LHCN-M2 (cell line): ENCODE measurements at places on chromosomes 11 and 22. TPM values are rescaled to one million over a fixed set of nuclear protein-coding genes. Genes with fewer than 3 reads are reported as not detected.

DNA sequence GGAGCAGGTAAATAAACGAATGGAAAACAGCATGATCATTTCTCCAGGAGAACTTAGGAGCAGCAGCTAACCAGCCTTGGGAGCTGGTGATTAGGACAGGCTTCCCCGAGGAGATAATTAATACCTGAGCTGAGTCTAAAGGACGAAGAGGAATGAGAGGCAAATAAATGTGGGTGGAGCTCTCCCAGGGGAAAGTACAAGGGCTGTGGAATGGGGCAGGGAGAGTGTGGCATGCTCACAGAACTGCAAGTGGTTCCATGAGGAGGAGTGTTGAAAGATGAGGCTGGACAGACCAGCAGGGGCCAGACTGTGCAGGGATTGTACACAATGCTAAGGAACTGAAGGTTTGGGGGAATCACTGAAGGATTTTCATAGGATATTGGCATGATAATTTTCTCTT lies 14.2 kb upstream of the TLCD5 start:
- DNase-seq, result no peak

DNA sequence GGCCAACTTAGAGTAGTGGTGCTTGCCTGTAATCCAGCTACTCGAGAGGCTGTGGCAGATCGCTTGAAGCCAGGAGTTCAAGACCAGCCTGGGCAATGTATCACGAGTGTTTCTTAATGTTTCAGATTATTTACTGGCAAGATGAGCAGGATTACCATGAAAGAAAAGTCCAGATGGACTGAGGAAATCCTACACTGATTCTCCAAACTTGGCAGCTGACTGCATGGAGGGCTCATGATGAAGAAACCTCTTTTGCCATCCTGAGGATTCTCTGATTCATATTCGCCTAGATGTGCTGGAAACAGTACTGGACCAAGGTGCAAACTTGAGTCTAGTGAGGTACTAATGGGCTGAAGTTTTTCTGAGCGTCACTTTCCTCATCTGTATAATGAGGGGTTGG lies 2.8 kb upstream of the SIDT2 start:
- no peak for DNase-seq

DNA sequence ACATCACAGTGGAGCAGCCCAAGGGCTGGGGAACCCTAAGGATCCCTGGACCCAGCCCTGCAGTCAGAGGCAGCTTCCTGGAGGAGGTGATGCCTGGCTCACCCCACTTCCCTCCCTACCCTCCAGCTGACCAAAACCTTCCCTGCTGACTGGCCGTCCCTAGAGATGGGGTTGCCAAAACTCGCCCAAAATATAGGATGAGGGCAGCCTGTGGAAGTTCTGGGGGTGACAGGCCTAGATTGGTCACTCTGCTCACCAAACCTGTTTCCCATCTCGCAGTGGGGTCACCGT lies 35.0 kb upstream of the PPARA start:
- DNase-seq, result peak; percentile 20

DNA sequence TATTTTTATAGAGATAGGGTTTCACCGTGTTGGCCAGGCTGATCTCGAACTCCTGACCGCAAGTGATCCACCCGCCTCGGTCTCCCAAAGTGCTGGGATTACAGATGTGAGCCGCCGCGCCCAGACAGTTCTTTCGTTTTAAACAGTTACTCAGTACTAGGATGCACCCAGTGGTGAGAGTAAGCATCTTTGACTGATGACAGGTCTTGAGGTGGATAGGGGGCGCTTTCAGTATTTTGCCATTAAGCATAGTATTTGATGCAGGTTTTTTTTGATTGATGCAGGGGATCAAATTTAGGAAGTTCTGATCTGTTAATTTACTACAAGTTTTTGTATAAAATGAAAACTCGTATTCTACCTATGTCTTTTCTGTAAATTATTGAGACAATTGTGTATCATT lies 13.2 kb upstream of the TRIM34 start:
- DNase-seq, result no peak

DNA sequence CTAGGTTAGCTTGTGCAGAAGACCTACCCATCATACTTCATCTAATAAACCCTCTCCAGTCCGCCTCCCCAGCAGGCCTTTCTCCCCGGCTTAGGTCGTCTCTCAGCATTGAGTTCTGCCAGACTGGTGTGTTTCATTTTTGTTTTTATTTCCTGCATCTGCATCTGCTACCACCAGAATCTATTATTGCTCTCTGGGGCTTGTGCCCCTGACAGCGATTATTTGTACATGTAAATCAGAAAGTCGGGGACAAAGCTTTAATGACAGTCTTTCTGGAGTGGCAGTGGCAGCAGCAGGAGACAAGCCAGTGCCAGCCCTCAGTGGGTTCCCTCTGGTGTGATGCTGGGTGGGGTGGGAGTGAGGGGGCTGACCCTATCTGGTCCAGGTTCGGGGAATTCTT lies 127.5 kb downstream of the PKNOX2 start:
- DNase-seq, result no peak

DNA sequence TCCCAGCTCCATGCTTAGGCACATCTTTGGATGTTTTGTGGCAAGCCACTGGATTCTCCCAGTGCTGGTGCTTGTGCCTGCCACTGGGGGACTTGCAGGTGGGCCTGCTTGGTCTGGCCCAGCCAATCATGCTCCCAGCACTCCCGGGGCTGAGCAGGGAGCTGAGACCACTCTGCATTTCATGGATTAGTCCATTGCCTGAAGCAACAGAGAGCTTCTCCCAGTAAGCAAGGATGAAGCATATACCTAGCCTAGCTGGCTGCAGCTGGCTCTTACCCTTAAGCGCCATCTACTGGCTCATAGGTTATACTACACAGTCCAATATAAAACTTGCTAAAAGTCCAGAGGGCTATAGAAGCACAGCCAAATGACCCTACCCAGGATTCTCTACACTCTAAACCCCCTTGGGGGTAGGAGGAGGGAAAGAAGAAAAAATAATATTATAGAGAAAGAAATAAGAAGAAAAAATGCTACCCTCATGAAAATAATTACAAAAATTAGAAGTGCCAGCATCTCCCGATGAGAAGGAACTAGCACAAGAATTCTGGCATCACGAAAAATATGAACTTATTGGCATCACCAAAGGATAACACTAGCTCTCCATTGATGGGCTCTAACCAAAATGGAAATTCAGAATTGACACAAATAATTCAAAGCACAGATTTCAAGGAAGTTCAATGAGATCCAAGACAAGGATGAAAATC lies 275.3 kb downstream of the C11orf87 start:
- DNase-seq, result peak; percentile 47

DNA sequence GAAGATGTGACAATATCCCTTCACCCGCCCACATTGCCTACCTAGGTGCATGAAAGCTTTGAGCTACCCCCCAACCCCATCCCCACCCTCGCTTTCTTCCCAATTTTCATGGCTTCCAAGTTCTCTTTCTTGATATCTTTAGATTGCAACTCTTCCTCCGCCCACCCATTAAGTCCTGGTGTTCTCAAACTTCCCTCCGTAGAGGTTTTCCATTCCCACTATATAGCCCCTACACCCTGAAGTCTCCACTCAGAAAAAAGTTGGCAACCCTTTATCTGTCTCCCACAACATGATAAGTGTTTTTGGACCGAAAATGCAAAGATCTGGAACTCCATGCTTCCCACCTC lies 572 bp downstream of the ZNF70 start:
- no peak for DNase-seq

- no peak for DNase-seq
Measured at GRCh38 chr11:69392104-69392653, 89.3 kb upstream of the LINC01488 start.

- DNase-seq, result no peak
Measured at GRCh38 chr11:11935536-11935935, 72.9 kb downstream of the DKK3 start.

DNA sequence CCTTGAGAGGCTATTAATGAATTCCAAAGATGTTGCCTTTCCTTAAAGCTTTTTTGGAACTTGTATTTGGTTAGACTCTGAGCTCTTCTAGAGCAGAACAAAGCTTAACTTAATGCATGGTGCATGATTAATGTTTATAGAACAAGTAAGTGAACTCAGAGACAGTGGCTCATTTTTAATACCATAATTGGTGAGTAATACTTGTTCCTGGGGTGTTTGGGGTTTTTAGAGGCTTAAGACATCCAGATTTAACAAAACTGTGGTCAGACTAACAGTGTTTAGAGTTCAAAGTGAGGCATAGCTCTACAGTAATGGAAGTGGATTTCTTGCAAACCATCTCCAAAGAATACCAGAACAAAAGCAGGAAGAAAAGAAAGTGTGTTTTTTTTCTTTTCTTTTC lies 73.7 kb upstream of the CTSC start:
- DNase-seq, result peak; percentile 77

DNA sequence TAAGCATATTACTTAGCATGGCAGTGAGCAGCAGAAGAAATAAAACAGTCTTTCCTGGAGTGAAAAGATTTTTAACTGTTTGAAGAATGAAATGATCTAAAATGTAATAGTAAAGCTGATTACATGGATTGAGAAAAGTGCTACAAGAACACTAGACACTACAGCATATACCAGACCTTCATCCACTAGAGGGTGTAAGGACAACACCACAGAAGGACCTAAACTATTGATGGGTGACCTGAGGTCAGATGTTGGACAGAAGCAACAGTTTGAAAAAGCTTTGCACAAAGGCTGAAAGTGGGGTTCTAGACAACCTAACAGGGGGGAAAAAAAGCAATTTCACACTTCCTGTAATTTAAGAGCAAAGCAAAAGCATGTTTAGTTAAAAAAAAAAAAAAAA lies 97.7 kb downstream of the RBFOX2 start:
- peak; percentile 76 for DNase-seq

- no peak for DNase-seq
Measured at GRCh38 chr11:68053117-68053516, 14.3 kb downstream of the TCIRG1 start.

GRCh38 chr11:94671553-94672366 lies 96.4 kb upstream of the AMOTL1 start:
- DNase-seq, result peak; percentile 41

DNA sequence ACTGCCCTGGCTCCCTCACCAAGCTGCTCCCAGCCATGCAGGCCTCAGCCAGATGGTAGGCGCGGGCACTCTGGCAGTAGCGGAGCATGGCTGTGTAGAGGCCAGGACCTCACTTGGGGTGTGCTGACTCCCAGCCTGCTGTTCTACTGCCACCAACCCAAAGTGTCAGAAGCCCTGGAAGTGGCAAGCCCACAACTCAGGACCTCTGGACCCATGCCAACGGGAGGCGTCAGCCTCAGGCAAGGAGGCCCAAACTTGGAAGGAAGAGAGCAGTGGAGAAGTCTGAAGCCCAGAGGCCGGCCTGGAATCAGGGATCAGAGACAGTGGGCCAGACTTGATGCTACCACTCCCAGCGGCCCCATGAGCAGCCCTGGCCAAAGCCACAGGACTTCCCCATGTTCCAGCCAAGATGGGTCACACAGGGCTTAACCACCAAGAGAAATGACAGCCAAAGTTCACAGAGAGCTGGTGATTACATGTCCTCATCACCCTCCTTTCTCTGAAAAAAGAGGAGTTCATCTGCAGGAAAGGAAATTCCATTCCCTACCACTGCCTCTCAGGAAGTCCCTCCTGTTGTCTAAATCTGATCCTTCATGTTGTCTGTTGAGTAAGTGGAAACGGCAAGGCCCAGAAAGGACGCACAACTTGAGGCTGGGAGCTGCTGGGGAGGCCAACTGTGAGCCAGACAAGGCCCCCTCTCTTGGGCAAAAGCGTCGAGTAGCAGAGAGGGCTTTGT lies 4.4 kb downstream of the ARRB1 start:
- DNase-seq, result no peak

GRCh38 chr11:61034704-61035525 lies 63.4 kb downstream of the CD6 start:
- no peak for DNase-seq

DNA sequence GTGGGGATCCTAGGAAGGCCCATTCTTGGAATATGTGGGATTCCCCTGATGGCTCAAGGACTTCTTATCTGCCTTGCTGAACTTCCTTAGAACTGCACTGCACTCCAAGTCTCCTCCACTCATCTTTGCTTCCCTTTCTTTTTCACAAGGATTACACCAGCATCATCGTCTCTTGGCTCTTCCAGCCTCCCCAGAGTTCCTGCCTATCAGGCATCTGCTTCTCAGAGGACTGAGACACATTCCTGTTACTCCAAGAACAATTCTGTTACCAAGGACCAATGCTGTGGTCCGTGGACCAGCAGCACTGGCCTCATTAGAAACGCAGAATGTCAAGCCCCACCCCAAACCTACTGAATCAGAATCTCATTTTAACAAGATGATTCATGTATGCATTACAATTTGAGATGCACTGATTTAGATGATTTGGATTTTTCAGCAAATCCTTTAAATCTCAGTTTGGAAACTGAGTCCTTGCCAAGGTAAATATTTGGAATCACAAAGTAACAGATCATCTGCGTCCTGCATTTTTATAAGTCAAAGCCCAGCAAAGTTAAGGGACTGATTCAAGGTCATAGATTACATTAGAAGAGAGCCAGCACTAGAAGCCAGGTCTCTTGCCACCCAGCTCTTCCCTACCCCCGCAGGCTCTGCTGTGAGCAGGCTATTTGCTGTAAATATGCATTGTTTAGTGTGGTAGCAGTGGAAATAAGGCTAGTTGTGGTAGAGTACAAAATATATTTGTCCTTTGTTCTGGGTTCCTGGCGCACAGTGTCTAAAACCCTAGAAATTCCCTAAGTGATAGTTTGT lies 110.9 kb downstream of the SWAP70 start:
- DNase-seq, result peak; percentile 93

DNA sequence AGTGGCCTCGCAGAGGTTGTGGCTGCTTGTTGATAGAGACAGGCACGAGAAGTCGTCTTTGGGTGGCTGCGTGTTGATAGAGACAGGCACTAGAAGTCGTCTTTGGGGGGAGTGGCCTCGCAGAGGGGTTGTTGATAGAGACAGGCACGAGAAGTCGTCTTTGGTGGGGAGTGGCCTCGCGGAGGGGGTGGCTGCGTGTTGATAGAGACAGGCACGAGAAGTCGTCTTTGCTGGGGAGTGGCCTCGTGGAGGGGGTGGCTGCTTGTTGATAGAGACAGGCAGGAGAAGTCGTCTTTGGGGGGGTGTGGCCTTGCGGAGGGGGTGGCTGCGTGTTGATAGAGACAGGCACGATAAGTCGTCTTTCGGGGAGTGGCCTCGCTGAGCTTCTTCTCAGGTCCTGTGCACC lies 328.8 kb downstream of the TBC1D22A start:
- no peak for DNase-seq

The GPHA2 gene
- total RNA-seq, result not detected in 2 replicates

The FANCF gene
- 8.6 and 9.1 TPM in 2 replicates for total RNA-seq

The ZNF280A gene
- not detected in 2 replicates for total RNA-seq

The BUD13 gene
- total RNA-seq, result 16.6 and 17.7 TPM in 2 replicates

The OR51F1 gene
- not detected in 2 replicates for total RNA-seq

The PTH gene
- total RNA-seq, result not detected in 2 replicates
